ENCODE measurements at places on chromosomes 7 and 10. TPM values are rescaled to one million over a fixed set of nuclear protein-coding genes. Genes with fewer than 3 reads are reported as not detected.

AGAP9 gene
- total RNA-seq = 2.8 TPM

GNAI1 gene
- 68.9 TPM for total RNA-seq

FAM24A gene
- total RNA-seq = not detected

BEND7 gene
- 10.6 TPM for total RNA-seq

Measured in fibroblast of lung (primary cell).